NCI-H1436 (cell line): ENCODE measurements at places on chromosomes 6 and 20.

GRCh38 chr20:10777710-10778109 is 103.9 kb upstream of the JAG1 start:
- no peak for DNase-seq

- no peak for DNase-seq
Measured at GRCh38 chr6:53918854-53919510, 124.2 kb downstream of the LRRC1 start.

DNA sequence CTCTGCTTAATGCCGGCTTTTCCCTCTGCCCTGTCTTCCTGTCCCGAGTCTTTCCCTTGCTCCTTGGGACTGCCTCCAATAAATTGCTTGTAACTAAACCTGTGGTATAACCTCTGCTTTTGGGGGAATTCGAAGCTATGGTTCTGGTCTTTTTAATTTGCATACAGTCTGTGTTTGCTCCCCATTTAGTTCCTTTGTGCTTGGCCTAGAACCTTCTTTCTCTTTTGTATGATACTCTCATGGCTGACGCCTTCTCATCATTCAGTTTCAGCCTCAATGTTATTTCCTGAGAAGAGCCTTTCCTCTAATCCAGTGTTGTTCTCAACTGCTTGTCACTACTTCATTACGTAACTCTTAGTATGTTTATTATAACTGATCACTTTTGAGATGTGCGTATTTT is 248.0 kb downstream of the PHF3 start:
- DNase-seq: no peak

GRCh38 chr20:38982291-38982690 is 20.1 kb downstream of the DHX35 start:
- DNase-seq: no peak

GRCh38 chr6:85496009-85496579 is 46.2 kb downstream of the NT5E start:
- no peak for DNase-seq

GRCh38 chr20:3751305-3751674 is 16.3 kb downstream of the ADISSP start:
- no peak for DNase-seq

DNA sequence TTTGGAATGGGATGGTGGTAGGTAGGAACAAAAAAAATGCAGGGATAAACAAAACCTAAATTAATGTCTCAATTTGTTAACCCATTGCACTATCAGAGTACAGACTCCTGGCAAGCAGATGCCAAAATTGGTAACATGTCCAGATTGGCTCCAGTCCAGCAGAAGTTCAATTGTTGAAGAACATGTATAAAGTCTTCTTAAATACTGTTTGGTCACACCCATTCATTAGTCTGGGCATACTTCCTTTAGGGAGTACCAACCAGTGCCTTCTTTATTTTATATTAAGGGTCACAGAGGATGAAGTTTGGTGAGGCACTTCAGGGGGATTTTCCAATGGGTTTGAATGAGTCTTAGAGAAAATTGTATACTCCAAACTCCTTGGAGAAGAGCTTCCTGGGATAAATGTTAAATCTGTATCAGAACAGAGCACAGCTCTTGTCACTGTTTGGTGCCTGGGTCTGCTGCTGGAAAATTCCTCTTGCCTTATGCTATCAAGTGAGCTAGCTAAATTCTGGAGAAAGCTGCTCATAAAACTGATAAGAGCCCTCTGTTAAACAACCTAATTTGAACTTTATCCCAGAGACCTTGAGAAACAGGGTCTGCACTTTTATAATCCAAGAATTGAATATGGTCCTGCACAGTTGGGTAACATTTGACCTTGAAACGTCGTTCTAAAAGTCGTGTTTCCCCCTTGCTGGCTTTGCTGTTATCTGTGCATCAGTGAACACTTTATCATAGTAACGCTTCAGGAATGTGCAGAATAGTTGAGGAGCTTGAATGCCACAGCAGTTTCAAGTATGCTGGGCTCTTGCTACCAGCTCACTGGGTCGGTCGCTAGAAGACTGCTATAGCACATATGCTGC is 334.1 kb upstream of the CITED2 start:
- DNase-seq: no peak

DNA sequence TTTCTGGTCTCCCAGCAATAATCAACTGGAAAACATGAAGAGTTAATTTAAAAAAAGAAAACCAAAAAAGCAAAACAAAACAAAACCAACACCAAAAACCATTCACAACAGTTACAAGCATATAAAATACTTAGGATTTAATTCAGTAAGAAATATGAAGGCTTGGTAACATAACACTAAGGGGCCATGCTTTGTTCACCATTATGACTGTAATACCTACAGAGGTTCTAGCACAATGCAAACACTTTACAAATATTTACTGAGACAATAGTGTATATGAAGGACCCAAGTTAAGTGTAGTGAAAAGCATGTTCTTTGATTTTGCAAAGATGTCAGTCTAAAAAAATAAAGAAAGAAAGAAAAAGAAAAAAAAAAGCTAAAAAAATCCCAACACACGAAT is 109.8 kb upstream of the EMILIN3 start:
- no peak for DNase-seq

- no peak for DNase-seq
Measured at GRCh38 chr6:37524025-37524969, 24.6 kb upstream of the CCDC167 start.

DNA sequence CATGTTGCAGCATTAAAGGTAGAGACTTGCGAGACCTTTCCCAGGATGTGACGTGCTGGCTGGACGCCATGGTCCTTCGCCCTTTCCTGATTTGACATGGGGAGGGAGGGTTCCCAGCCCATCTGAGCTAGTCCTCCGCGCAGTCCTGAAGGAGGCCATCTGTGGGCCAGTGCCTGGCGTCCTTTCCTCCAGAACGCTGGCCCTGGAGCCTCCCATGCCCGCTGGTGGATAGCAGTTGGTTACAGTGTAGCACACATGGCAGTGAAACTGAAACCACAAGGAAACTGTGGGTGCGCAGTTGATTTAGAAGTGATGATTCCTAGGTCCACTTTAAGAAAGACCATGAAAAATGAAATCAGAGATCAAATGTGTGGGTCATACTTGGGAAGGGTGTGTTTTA is 193.7 kb downstream of the CDH4 start:
- no peak for DNase-seq
